ENCODE measurements at places on chromosomes 4 and X. TPM values are rescaled to one million over a fixed set of nuclear protein-coding genes. Genes with fewer than 3 reads are reported as not detected.

GRCh38 chr4:3805026-3805425, 38.8 kb downstream of the ADRA2C start:
- peaks cover 30% of the 10 kb centered on the region for H3K27me3 ChIP-seq
- H3K4me1 ChIP-seq = peaks cover 2% of the 10 kb centered on the region
- no peaks in the 10 kb centered on the region for H3K36me3 ChIP-seq
- DNase-seq = no peak
- H3K4me3 ChIP-seq = no peak overlapping the region

- no peaks in the 10 kb centered on the region for H3K4me1 ChIP-seq
- H3K36me3 ChIP-seq = no peaks in the 10 kb centered on the region
- H3K27me3 ChIP-seq = no peaks in the 10 kb centered on the region
Observed at GRCh38 chr4:5635826-5636195, 72.5 kb downstream of the EVC2 start.

The AGTR2 gene
- total RNA-seq = not detected

The CT45A2 gene
- total RNA-seq = not detected

- H3K36me3 ChIP-seq = no peaks in the 10 kb centered on the region
- H3K27ac ChIP-seq = no peak overlapping the region
- DNase-seq = no peak
- no peak overlapping the region for H3K4me3 ChIP-seq
- H3K4me1 ChIP-seq = no peaks in the 10 kb centered on the region
Observed at GRCh38 chr4:150415213-150415612, 166.7 kb upstream of the MAB21L2 start.

DNA sequence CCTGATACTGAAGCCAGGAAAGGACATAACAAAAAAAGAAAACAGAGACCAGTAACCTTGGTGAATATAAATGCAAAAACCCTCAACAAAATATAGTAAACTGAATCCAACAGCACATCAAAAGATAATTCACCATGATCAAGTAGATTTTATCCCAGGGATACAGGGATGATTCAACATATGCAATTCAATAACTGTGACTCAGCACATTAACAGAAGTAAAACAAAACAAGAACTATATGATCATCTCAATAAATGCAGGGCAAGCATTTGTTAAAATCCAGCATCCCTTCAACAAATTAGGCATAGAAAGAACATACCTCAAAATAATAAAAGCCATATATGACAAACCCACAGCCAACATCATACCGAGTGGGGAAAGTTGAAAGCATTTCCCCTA, 112.0 kb downstream of the HHIP start:
- no peaks in the 10 kb centered on the region for H3K27me3 ChIP-seq
- H3K27ac ChIP-seq = no peak overlapping the region
- DNase-seq = no peak

DNA sequence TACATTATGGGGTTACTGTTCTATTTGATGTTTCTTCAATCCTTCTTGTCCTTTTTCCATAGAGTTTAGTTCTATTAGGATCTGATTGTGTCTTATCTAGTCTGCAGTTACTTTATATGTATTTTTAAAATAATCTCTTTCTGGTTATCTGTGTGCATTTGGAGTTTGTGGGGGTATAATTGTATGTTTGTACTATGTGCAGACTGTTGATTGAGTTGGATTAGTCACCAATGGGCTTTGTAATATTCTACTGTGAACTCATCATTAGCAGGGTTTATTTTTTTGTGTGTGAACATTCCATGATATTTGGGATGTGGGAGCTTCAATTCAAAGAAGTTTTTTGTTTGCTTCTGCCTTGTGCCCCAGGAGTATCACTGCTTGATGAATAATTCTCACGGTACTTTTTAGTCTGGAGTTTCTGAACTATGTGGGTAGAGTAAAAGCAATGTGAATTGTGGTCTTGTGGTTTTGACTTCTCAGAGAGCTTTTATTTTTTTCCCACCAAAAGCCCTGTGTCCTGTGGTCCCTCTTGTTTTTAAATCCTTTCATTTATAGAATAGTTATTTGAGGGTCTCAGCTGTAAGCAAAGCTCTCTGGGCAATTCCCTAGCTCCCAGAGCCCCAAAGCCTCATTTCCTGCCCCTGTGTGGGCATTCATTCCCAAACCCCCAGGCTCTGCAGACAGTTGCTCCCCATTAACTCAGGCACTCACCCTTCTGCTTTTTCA, 127.8 kb downstream of the PHKA2 start:
- H3K36me3 ChIP-seq = no peaks in the 10 kb centered on the region
- no peaks in the 10 kb centered on the region for H3K27me3 ChIP-seq
- H3K4me1 ChIP-seq = peaks cover 8% of the 10 kb centered on the region
- no peak for DNase-seq

The ADGRA3 gene
- 0.16 TPM for total RNA-seq
